ENCODE measurements at places on chromosomes 7 and 10.

GRCh38 chr10:43409385-43410109, 561 bp upstream of the HNRNPF start:
- peak; percentile 40 for DNase-seq

DNA sequence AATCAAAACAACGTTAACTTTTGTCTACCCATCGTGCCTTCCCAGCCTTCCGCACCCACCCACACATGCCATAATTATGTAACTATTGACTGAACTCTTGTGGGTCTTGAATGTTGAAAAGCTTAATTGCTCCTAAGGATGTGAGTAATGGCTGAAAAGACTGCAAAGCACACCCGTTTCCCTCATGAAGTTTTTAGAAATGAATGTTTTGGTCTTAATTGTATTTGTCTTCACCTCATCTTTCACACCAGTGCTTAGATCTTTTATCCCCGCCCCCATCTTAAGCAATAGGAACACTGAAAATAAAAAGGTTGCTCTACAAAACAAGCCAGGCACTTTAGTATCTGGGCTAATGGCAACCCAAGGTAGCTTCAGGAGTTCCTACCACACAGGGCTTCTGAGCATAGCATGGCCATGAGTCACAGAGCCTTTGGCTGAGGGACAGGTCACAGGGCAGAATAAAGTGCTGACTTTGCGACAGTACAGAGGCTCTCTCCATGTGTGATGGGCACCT, 690.5 kb downstream of the PARD3 start:
- no peak for DNase-seq

GRCh38 chr10:48768926-48769325, 84.3 kb downstream of the WDFY4 start:
- DNase-seq: no peak

DNA sequence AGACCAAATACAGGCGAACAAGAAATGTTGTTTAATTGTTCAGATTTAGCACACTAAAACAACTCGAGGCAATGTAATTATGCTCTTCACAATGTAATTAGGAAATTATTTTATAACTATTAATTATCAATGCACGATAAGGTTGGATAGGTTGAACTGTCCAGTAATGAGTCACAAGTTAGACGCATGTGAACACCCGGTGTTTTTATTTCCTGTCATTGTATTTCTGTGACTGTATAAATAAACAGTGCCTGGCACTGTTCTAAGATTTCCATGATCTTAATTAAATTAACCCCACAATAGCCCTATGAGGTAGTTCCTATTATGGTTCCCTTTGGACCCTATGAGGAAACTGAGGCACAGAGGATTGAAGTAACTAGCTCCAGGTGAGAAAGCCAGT, 26.2 kb downstream of the C10orf105 start:
- no peak for DNase-seq

DNA sequence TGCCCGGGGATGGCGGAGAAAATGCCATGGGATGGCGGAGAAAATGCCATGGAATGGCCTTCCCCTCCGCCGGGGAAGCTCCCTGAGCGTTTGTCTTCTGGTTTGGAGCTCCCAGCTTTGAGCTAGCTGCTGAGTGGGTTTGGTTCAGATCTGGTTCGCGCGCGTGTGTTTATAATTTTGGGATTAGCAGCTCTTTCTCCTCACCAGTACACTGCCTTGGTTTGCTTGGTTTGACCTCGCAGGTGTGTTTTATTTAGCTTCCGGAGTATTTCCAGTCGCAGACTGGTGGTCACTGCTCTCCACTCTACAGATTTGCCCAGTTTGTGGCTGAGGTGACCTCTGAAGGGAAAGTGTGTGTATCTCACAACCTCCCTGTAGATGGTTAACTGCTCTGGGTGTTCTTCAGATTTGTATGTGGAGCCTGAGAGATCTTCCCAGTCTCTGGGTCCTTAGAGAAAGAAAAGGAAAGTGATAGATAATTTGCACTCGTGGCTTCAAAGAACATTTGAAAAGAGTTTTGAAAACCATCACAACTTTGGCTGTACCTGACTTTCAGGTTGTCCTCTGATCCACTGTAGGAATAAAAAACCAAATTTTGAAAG, 597 bp downstream of the ZNF277 start:
- DNase-seq: no peak

DNA sequence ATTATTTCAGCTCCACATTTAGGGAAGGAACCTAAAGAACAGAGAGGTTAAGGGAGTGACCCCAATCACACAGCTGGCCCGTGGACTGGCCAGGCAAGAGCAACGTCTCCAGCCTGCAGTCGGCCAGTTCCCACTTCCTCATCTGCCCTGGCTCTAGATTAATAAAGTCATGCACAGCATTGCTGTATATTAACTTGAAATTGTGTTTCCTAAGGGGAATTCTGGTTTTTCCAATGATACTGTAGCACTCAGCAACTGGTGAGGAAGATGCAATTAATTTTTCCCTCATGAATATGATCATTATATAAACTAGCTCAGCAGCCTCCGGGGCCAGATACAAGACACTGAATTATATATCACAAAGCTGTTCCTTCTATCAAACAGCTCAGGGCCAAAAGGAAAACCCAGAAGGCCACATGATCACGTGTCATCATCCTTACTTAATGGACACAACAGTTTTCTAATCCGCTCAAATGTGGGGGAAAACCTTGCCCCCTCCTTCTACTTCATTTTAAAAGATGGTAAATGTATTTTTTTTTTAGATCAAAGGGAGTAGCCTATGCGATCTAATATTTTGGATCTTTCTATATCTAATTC, 295.3 kb upstream of the PRKCQ start:
- DNase-seq: peak; percentile 34

DNA sequence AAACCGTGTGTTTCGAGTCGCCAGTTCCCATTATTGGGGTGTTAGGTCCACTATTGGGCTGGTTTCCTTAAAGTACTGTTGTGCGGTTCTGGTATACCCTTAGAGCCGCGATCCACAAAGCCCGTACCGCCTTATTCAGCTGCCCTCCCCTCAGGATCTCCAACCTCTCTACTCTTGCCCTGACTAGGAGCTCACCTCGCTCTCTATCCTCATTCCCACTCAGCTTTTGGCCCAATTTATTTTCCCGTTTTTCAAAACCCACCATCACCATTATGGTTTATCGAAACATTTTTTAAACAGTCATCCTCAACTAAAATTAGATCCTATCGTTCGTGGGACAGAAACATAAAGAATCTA, 461 bp upstream of the ETV1 start:
- no peak for DNase-seq

- DNase-seq: no peak
Measured at GRCh38 chr10:20614911-20615310, 282.2 kb downstream of the NEBL start.

- DNase-seq: no peak
Measured at GRCh38 chr10:21214329-21214728, 311.2 kb downstream of the SKIDA1 start.

DNA sequence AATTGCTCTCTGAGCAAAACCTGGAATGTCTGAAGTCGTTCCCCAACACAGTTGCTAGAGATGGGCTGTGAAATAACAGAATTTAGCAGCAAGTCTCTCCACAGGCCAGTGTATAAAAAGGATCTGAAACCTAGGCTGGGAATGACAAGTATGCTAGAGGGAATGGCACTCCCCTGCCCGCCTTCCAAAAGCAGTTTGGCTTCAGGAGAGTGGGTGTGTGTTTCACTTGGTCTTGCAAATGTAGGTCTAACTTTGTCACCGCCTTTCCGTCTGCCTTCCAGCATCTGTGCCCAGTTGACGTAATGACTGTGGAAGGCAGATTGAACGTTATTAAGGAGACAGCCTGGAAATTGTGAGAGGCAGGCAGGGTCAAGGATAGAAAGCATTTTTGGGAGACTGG, 18.0 kb upstream of the MTURN start:
- DNase-seq: peak; percentile 34

- DNase-seq: peak; percentile 86
Measured at GRCh38 chr10:47311932-47312662, 10.2 kb upstream of the GDF2 start.

- DNase-seq: no peak
Measured at GRCh38 chr10:59131666-59132065, 44.8 kb upstream of the PHYHIPL start.

DNA sequence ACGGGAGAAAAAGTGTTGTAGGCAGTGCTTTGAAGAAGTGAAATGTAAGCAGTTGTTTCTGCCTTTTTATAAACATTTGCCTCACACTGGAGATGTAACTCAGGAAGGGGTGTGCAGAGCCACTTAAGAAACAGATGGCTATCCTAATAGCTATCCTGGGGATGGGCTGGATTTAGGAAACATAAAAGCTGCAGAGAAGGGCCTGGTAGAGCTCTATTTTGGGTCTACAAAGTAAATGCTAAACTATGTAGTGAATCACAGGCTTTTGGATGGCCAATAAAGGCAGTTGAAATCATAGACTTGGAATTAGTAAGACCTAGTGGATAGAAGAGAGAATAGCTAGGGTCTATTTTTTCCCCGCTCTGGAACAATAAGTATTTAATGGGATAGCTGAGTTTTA, 79.9 kb upstream of the AGR3 start:
- no peak for DNase-seq

- no peak for DNase-seq
Measured at GRCh38 chr10:30134171-30134945, 75.0 kb upstream of the JCAD start.

- no peak for DNase-seq
Measured at GRCh38 chr7:47375121-47375938, 206.6 kb downstream of the TNS3 start.

DNA sequence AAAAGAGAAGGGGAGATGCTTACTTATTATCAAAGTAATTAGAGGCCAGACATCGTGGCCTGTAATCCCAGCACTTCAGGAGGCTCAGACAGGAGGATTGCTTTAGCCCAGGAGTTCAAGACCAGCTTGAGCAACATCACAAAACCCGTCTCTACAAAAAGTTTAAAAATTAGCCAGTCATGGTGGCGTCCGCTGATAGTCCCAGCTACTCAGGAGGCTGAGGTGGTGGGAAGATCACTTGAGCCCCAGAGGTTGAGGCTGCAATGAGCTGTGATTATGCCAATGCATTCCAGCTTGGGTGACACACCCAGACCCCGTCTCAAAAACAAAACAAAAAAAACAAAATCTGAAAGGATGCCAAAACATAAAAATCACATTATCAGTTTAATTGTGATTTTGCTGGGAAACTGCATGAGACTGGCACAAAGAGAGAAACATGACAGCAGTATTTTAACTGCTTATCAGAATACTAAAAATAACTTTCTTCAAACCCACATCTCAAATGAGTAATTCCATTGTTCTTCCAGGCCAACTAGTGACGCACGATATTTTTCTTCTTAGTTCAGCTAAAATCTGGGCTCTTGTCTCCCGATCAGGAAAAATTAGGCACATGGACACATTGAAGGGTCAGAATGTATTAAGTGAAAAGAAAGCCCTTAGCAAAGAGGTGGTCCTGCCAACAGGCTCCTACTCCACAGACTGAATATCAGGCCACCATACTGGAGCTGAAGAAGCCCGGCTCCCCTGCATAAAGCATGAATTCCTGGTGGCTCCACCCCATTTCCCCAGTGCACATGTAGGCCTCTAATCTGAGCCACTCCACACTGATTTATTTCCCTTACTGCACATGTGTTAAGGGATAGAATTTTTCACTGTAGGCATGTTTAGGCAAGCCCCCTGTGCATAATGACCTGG, 9.6 kb upstream of the CCM2 start:
- DNase-seq: no peak

- DNase-seq: no peak
Measured at GRCh38 chr10:104259456-104259855, 4.8 kb downstream of the GSTO1 start.

- DNase-seq: peak; percentile 44
Measured at GRCh38 chr10:94402843-94403379, 570 bp downstream of the TBC1D12 start.

DNA sequence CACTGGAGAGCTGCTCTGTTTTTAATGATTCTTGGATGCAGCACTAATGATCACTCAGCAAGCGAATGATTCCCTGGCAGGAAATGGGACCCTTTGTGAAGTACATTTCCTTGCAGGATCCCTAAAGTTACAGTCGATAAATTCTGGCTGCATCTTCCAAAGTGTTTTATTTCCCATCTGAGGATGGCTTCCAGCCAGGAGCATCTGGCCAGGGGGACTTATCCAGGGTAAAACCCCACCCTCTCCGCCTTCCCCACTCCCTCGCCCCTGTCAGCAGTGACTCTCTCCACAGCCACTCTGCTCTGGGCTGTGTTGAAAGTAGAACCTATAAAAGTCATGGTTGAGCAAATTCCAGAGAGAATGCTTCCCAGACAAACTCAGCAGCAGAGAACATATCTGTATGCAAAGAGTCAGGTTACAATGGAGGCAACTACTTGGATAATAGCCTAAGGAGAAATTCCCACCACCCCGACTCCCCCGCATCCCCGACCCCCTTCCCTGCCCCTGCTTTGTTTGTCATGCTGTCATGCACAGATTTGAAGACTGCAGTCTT, 111.0 kb upstream of the ANLN start:
- no peak for DNase-seq

- no peak for DNase-seq
Measured at GRCh38 chr10:121999301-121999700, 10.3 kb downstream of the TACC2 start.

DNA sequence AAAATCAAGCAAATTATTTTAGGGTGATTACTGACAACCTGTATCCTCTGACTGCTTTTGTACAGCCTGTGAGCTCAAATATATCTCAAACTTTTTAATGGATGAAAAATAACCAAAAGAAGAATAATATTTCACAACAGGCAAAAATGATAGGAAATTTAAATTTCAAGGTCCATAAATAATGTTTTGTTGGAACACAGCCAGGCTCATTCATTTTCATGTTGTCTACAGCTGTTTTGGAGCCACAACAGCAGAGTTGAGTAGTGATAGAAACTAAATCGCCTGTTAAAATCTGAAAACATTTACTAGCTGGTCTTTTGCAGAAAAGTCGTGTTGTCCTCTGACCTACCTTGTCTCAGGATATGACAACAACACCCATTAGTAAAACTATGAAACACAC, 75.9 kb downstream of the GLI3 start:
- no peak for DNase-seq

Measured in inflammatory macrophage (primary cell).